ENCODE measurements at places on chromosomes 6 and 20. TPM values are rescaled to one million over a fixed set of nuclear protein-coding genes. Genes with fewer than 3 reads are reported as not detected.

ZSCAN23 gene
- total RNA-seq = 6.0 TPM

MRPS18B gene
- 42.1 TPM for total RNA-seq

AVP gene
- not detected for total RNA-seq

MYL9 gene
- 112 TPM for total RNA-seq

WRNIP1 gene
- 59.3 TPM for total RNA-seq

PRDM1 gene
- total RNA-seq = 16.0 TPM

UBE2J1 gene
- 34.4 TPM for total RNA-seq

PAX1 gene
- not detected for total RNA-seq

FLOT1 gene
- total RNA-seq = 80.5 TPM

AFG1L gene
- total RNA-seq = 4.0 TPM

SIRPD gene
- not detected for total RNA-seq

KCNK16 gene
- not detected for total RNA-seq

ELOVL4 gene
- 1.9 TPM for total RNA-seq

BTNL2 gene
- not detected for total RNA-seq

ABRACL gene
- total RNA-seq = 10.9 TPM

MACROD2 gene
- total RNA-seq = 8.8 TPM

SYNJ2 gene
- total RNA-seq = 3.0 TPM

CABLES2 gene
- 3.2 TPM for total RNA-seq

EEF1A2 gene
- 4.8 TPM for total RNA-seq

OPRM1 gene
- total RNA-seq = not detected

MRPS18A gene
- 63.2 TPM for total RNA-seq

ADGB gene
- total RNA-seq = not detected

ILRUN gene
- 87.1 TPM for total RNA-seq

HUS1B gene
- total RNA-seq = 3.2 TPM

GABBR1 gene
- total RNA-seq = 48.4 TPM

TMEM244 gene
- not detected for total RNA-seq

TRIM31 gene
- 3.3 TPM for total RNA-seq

KCNK15 gene
- total RNA-seq = 5.0 TPM

VSX1 gene
- total RNA-seq = not detected

SCUBE3 gene
- 0.33 TPM for total RNA-seq

FAXC gene
- total RNA-seq = 14.2 TPM

PRSS16 gene
- total RNA-seq = 31.0 TPM

THBD gene
- 44.2 TPM for total RNA-seq

NANP gene
- total RNA-seq = 5.7 TPM

SRMS gene
- total RNA-seq = 0.66 TPM

PTCHD4 gene
- total RNA-seq = 1.6 TPM

SLC22A16 gene
- 0.15 TPM for total RNA-seq

RSPO4 gene
- not detected for total RNA-seq

OXT gene
- total RNA-seq = 4.5 TPM

BPIFB4 gene
- total RNA-seq = not detected

MUC21 gene
- total RNA-seq = not detected

PACSIN1 gene
- 0.29 TPM for total RNA-seq

ENPP5 gene
- total RNA-seq = 2.2 TPM

PRL gene
- not detected for total RNA-seq

VWA7 gene
- total RNA-seq = 1.6 TPM

SLC24A3 gene
- total RNA-seq = 12.3 TPM

BEND6 gene
- total RNA-seq = 1.0 TPM

SAPCD1 gene
- 1.6 TPM for total RNA-seq

PCK1 gene
- 27.2 TPM for total RNA-seq

PSORS1C2 gene
- total RNA-seq = not detected

SLC22A7 gene
- not detected for total RNA-seq

RSPO3 gene
- 23.3 TPM for total RNA-seq

PTGIS gene
- 38.7 TPM for total RNA-seq

LSM14B gene
- total RNA-seq = 26.5 TPM

LY6G6D gene
- total RNA-seq = not detected

All from breast epithelium (tissue), 4 donors.